ENCODE measurements at places on chromosomes 11 and 22.
A peak's percentile ranks its signal among the peaks of the same experiment; 100 is the strongest.

DNA sequence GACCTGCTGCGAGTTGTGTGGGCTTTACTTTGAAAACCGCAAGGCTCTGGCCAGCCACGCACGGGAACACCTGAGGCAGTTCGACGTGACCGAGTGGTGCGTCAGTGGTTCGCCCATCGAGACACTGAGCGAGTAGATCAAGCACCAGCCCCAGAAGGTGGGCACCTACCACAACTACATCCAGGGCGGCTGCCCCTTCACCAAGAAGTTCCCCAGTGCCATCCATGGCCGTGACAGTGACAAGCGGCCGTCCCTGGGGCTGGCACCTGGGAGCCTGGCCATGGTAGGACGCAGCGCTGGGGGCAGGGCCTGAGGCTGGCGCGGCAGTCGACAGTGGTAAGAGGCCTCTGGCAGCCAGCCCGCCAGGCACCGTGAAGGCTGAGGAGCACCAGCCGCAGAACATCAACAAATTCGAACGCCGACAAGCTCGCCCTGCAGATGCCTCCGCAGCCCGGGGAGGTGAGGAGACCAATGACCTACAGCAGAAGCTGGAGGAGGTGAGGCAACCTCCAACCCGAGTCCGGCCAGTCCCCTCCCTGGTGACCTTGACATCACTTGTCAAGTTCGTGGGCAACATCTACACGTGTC is 545.2 kb upstream of the CCDC179 start:
- no peaks in the 10 kb centered on the region for H3K4me1 ChIP-seq
- H3K36me3 ChIP-seq: no peaks in the 10 kb centered on the region
- no peak overlapping the region for H3K27ac ChIP-seq
- DNase-seq: no peak
- H3K27me3 ChIP-seq: no peaks in the 10 kb centered on the region

DNA sequence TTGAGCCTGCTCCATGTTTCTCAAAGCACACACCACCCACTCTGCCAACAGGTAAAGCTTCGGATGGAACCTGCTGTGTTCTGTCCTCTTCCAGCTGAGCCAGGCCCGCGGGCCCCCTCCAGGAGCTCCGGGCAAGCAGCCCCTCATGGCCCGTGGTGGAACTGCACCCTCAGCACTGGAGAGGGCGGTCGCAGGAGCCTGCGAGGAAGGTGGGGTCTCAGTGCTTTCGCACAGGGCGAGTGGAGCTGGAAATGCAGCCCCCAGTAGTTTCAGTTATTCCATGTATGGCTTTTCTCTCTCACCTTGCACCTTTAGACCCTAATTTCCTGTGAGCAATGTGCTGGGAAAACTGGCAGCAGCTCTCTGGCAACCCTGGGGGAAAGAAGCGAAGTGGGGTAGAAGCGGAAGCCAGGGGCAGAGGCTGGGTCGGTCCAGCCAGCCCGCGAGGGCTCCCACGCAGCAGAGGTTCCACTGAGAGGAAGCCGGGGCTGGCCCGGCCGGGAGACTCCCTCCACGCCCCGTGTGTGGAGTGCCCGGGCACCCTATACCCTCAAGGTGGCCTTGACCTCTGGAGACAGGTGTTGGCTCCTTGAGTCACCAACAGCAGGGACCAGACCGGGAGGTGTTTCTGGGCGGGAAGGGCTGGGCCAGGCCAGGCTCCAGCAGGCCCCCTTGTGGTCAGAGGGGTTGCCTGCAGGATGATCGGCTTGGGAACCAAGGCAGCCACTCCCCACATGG is 119.9 kb upstream of the TMEM45B start:
- DNase-seq: peak; percentile 38
- H3K27me3 ChIP-seq: peaks cover 11% of the 10 kb centered on the region
- H3K4me3 ChIP-seq: peak overlapping the region; percentile 63

DNA sequence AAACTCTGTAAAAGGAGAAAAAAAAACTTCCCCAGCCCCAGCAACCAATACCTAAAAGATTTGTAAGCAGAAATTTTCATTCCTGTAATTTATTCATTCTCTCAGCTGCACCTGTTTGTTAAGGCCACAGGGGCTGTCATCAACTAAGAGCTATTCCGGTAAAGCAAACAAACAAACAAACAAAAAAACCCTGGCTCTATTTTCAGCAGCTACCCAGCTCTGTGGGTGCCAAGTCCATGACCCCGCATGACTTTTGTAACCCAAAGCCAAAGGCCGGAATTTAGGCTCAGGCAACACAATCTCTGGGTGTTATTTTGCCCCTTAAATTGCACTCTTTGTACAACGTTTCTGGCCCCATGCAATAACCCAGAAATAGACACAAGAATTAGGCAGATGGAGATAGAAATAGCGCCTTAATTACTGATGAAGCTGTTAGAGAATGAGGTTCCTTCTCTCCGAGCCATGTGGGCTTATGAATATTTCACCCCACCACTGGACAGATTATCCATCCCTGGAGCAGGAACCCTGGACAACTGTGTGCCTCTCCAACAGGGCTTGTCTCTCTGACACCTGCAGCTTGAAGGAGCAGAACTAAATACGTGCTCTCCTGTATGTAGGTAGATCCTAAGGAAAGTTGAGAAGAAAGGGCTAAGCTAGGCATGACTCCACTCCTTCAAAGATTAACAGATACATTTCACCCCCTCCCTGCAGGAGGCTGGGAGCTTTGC is 29.4 kb downstream of the APOL6 start:
- no peak overlapping the region for H3K27ac ChIP-seq
- H3K36me3 ChIP-seq: peaks cover 2% of the 10 kb centered on the region
- H3K27me3 ChIP-seq: peaks cover 5% of the 10 kb centered on the region
- H3K4me1 ChIP-seq: peaks cover 3% of the 10 kb centered on the region

- no peak overlapping the region for H3K4me3 ChIP-seq
- H3K36me3 ChIP-seq: no peaks in the 10 kb centered on the region
- DNase-seq: no peak
- no peaks in the 10 kb centered on the region for H3K27me3 ChIP-seq
- H3K4me1 ChIP-seq: no peaks in the 10 kb centered on the region
Observed at GRCh38 chr11:40384991-40385390, 1074.5 kb downstream of the LRRC4C start.

GRCh38 chr11:119417726-119418540 is 5.0 kb downstream of the THY1 start:
- peaks cover 29% of the 10 kb centered on the region for H3K27me3 ChIP-seq
- no peak overlapping the region for H3K27ac ChIP-seq
- no peak overlapping the region for H3K4me3 ChIP-seq
- DNase-seq: no peak
- H3K36me3 ChIP-seq: peaks cover 3% of the 10 kb centered on the region

GRCh38 chr11:134792044-134792443 is 380.0 kb upstream of the B3GAT1 start:
- no peaks in the 10 kb centered on the region for H3K36me3 ChIP-seq
- peaks cover 2% of the 10 kb centered on the region for H3K27me3 ChIP-seq
- no peak for DNase-seq
- H3K27ac ChIP-seq: no peak overlapping the region
- H3K4me1 ChIP-seq: no peaks in the 10 kb centered on the region
